Left renal pelvis (tissue), 4 donors: ENCODE measurements at places on chromosomes 7 and 10. TPM values are rescaled to one million over a fixed set of nuclear protein-coding genes. Genes with fewer than 3 reads are reported as not detected.

GRCh38 chr7:2646336-2646679 lies 14.5 kb downstream of the TTYH3 start:
- no peak for DNase-seq

DNA sequence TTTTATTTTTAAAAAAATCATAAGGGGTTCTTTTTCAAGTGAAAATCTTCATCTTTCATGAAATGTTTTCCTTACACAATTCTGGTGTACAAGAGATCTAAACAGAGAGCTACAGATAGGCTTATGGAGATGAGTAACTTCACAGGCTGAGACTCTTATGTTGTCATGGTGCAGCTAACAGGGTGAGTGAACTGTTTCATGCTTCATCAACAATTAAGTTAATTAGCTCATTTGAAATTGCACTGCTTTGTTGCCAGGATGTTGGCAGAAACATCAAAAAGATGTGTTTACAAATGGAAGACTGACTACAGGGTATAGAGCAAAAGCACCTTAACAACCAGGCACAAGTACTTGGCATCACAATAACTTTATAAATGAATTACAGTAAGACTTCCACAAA lies 230.8 kb downstream of the FOXP2 start:
- DNase-seq = no peak

DNA sequence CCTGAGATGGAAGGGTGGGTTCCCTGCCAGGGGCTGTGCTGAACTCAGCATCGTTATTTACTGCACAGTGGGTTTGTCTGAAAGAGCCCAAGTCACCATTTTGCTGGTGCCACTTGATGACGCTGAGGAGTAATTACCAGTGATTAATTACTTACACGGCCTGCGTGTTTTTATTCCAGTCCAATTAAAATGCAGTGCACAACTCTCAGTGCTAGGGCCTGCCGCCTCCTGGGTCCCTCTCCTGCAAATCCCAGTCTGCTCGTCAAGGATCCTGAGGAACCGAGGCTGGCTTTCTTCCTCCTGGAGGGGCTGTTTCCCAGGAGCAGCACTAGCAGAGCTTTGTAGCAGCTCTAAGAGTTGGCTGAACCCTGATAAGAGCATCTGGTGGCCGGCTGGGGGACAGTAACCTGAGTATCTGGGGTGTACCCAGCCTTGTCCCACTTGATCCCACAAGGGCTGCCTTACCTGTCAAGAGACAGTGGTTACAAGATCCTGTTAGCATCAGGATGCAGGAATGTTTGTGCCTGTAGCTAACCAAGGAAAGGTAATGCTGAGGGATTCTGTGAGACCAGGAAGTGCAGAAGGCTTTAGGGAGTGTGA lies 45.1 kb upstream of the LRRC4 start:
- DNase-seq = no peak

GRCh38 chr10:101615525-101616116 lies 27.5 kb downstream of the DPCD start:
- DNase-seq = no peak

DNA sequence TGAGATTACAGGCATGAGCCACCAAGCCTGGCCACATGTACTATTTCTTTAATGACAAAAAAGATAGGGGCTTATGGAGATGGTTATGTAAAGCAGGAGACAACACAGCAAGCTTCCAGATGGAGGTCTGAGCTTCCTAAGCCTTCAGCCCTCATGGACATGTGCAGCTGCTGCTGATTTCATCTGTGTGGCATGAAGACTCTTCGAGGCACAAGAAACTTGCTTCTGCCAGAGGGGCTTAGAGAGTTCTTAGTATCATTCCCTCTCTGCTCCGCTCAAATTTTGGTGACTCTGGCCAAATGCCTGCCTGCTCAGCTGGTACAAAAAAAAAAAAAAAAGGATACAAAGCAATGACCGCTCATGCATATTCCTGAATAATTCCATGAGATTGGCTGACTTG lies 552.5 kb downstream of the TYW1 start:
- DNase-seq = no peak

GRCh38 chr7:37287131-37287855 lies 161.4 kb downstream of the ELMO1 start:
- no peak for DNase-seq

DNA sequence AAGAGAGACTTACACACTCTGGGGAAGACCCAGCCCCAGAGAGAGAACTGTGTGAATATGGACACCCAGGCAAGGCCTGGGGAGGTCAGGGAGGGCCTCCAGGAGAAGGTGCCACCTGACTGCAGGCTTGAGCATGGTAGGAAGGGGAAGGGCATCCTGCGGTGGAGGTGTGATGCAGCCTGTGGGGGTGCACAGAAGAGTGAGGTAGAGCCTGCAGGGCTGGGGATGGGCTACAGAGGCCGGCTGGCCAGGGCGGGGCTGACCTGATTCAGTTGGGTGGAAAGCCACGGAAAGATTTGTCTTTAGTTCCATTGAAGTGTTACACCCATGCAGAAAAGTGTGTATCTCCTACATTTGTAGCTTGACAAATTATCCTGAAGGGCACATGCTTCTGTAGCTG lies 47.6 kb downstream of the ZMIZ1 start:
- no peak for DNase-seq

- peak; percentile 40 for DNase-seq
Observed at GRCh38 chr7:48660306-48660870, 264.0 kb upstream of the CDC14C start.

DNA sequence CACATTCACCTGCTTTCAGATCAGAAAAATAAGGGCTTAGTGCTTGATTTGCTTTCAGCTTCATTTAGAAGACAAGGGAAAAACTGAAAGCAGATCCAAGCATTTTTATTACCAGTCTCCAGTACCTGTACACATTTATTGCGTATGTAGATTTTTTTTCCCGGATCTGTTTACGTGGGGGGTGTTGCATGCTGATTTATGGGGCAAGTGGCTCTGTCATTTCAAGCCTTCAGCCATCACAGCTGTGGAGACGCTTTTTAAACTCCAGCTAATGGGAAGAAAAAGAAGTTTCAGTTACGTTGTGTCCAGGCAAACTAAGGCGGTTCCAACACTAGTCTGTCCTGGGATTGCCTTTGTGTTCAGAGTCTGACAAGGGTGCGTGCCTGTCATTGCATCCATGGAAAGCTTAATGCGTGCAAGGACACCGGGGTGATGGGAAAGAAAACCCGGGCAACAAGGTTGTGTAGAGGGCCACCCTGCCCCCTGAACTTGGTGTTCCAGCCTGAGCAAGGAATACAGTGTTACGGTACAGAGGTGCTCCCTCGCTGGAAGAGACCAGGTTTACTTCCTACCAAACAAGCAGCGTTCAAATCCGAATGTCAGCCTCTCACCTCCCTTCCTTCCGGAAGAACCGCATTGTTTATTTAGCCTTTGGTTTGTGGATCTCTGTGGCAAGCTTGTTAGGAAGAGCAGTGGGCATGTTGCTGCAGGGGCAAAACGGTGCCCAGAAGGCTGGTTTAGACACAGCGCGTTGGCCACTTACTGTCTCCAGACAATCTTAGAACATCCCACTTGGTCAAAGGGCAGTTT lies 128.2 kb downstream of the FGFR2 start:
- DNase-seq = peak; percentile 14

The OR13A1 gene
- polyA plus RNA-seq = 0.08 TPM

The NUTM2D gene
- polyA plus RNA-seq = 10.0 TPM

The CLCN1 gene
- 0.11 TPM for polyA plus RNA-seq

The MAPK8 gene
- 85.0 TPM for polyA plus RNA-seq

The SPDYE5 gene
- 4.8 TPM for polyA plus RNA-seq

The TRPV5 gene
- 0.05 TPM for polyA plus RNA-seq

The GPRIN2 gene
- polyA plus RNA-seq = 2.7 TPM

The SPDYE1 gene
- polyA plus RNA-seq = 0.60 TPM
